Fibroblast of upper back skin (primary cell): ENCODE measurements at places on chromosomes 2 and 18.

DNA sequence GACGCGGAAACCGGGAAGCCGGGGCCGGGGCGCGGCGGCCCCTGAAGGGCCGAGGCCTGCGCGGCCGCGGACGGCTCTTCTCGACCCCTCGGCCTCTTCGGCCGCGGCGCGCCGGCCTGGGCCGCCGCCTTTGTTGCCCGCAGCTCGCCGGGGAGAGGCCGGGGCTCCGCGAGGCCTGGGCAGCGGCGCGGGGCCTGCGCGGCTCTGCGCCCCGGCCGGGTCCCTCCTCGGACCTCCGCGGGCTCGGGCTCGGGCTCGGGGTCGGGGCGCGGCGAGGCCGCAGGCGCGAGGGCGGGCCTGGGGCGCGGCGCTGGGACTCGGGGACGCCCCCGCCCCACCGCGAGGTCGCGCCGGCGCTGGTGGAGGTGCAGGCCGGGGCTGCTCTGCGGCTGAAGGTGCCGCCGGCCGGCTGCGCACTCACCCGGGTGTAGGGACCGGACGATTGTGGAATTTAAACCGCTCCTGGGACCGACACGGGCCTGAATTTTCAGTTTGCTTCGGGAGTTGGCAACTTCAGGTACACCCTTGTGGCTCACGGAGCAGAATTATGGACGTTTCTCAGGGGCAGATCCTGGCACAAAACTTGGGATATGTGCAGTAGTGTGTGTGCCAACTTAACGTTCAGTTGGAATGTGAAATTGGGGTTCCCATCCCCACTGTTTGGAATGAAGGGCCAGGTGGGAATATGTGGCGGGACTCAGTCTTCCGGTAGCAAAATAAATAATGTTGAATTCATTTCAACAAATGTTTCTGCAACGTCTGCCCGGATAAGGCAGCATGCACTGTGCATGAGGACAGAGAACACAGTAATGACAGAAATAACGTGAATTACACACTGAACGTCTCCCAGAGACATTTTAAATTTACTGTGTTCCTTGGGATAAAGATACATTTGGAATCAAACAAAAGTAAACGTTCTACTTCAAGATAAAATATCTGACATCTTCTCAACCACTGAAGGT is 787 bp downstream of the SOCS6 start:
- DNase-seq, result no peak

GRCh38 chr2:17626986-17627385 is 86.5 kb downstream of the VSNL1 start:
- no peak for DNase-seq

- DNase-seq, result no peak
Measured at GRCh38 chr2:175918935-175919334, 83.1 kb downstream of the LNPK start.

- DNase-seq, result no peak
Measured at GRCh38 chr2:160581448-160581847, 87.8 kb upstream of the RBMS1 start.

- DNase-seq, result no peak
Measured at GRCh38 chr2:233107011-233107410, 46.9 kb downstream of the INPP5D start.

GRCh38 chr2:109373791-109374547 is 239.8 kb downstream of the SEPTIN10 start:
- DNase-seq, result no peak

DNA sequence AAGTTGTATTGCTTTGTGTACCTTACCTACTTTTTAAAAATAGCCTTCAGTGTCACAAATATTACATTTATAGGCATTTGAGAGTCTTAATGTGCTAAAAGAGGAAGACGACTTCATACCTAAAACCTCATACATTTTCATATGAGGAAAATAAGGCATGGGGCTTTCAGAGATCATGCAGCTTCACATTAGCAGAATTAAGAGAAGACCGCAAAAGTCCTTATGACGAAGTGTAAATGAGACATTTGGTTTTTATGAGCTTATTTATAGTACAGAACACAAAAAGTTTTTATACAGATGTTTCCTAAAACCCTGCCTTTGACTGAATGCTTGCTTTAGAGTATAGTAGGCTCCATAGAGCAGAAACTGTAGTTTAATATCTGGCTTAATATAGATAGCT is 10.1 kb upstream of the CCDC138 start:
- DNase-seq, result no peak

GRCh38 chr2:177551989-177552421 is 159.4 kb downstream of the AGPS start:
- peak; percentile 18 for DNase-seq

DNA sequence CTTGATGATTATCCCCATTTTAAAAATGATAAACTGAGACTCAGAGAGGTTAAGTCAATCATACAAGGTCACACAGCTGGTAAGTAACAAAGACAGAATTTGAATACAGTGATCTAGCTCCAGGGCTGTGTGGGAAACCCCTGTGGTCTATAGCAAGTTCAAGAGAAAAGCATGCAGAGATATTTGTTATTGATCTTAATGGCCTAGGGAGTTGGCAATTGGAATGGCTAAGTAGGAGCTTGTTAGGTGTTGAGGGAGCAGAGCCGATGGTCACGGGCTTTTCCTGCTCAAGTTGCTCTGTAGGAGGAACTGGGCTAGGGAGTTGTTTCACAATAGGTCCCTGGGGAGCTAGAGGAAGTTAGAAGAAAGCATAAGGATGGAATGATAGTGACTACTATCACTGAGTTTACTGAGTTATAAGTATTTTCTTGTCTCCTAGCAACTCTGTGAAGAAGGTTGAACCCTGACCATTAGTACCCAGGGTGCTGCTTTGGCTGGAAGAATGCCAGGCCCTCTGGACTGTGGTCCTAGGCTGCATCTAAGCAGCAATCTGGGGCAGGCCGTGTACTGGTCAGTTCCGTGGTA is 30.0 kb downstream of the RNF125 start:
- peak; percentile 54 for DNase-seq

DNA sequence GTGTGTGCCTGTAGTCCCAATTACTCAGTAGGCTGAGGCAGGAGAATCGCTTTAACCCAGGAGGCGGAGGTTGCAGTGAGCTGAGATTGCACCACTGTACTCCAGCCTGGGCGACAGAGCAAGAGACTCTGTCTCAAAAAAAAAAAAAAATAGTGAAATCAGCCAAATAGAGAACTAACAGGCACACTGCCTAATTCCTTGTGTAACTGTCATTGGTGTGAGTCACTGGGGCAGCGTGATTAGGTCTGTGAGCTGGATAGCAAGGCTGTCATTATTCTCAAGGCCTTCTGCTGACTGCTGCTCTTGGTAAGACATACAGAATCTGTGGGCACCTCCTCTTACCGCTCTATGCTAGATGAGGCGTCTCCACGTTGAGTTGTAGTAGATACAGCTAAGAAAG is 270.3 kb downstream of the NEDD4L start:
- peak; percentile 92 for DNase-seq

- peak; percentile 50 for DNase-seq
Measured at GRCh38 chr18:70363861-70364260, 75.0 kb downstream of the SOCS6 start.

- no peak for DNase-seq
Measured at GRCh38 chr2:206389164-206389563, 54.2 kb upstream of the ADAM23 start.

- DNase-seq, result no peak
Measured at GRCh38 chr2:206611191-206611590, 31.1 kb upstream of the FAM237A start.

- DNase-seq, result no peak
Measured at GRCh38 chr2:120415728-120416509, 70.0 kb downstream of the INHBB start.

DNA sequence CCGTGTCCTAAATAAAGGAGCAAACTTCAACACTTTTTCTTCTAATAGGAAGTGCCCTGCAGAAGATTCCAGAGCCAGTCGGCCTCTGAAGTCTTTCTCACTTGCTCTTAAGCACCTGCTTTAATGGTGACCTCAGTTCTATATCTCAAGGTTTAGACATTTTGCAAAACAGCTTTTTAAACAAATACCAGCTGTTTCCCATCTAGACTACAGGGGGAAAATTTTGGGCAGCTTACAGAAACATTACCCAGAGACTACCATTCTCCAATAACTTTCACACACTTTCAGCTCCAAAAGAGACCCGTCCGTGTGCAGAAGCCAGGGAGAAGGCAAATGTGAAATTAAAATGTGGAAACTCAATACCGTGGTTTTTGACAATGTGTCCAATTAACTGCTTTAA is 285.3 kb upstream of the CCDC68 start:
- DNase-seq, result no peak

DNA sequence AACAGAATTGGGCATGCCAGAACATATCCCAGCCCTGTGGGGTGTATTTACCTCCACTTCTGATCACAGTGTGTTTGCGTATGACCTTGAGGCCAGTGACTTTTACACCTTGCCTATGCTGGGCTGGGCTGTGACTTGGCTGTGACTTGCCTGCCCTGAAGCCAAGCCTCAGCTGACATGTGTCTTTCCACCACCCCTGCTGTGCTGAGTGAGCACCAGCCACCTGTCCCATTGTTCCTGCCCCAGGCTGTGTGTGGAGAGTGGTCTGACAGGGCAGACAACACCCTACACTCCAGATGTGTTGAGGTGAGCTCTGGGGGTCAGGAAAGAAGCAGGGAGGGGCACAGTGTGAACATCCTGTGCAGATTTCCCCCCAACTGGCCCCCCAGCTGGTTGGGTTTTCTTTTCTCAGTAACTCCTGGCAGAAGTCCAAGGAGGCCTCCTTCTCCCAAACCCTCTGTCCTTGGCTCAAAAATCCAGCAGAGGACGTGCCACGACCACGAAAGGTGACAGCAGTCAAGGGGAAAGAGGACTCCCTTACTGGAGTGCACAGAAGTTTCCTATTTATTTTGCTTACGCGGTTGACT is 5.1 kb upstream of the STEAP3 start:
- DNase-seq, result peak; percentile 82

DNA sequence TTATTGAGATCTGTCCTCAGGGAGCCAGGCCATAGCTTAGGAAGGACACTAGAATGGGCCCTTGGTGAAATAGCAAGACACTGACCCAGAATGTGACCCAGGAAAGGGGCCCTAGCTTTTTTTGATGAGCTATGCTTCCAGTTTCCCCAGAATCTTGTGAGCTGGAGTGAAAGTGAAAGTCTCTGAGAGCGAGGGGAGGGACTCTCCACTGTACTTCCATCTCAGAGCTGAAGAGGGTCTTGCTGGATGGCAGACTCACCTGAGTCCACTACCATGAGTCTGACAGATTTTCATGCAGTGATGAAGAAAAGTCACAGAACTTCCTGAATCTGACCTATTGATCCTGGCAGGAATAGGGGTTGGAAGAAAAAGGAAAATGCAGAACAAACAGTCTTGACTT is 3.1 kb downstream of the ARHGAP25 start:
- DNase-seq, result no peak
